DMS53 (cell line): ENCODE measurements at places on chromosomes 12 and 14.

- DNase-seq, result no peak
Observed at GRCh38 chr14:24834956-24835355, 201.0 kb upstream of the GZMB start.

DNA sequence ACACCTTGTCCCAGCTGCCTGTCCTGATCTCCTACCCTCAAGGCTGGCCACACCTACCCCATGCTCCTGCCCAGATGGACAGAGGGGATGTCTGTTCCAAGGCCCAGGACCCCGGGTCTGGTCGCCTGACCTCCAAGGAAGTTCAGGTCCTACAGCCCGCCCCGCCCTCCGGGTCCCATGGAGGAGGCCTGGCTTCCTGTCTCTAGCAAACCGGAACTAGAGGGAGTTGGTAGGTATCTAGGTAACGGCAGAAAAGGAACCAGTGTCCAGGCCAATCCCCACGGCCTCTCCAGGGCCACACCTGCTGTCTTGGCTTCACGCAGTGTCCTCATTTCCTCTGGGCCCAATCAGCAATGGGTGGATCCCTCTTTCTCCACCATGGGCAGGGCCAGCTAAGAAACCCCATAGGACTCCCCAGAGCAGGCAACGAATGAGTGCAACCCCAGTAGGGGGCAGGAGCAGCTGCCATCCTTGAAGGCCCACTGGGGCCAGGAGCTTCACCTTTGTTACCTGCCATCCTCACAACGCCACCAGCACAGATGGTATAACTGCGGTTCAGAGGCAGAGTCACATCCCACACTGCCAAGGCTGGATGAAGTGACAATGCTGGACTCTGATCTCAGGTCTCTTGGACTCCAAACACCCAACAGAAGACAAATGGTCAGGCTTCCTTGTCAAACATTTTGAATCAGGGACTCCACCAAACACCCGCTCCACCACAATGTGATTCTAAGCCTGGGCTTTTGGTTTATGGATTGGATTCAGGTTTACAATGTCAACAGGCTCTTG, 25.1 kb upstream of the RPLP0 start:
- no peak for DNase-seq

DNA sequence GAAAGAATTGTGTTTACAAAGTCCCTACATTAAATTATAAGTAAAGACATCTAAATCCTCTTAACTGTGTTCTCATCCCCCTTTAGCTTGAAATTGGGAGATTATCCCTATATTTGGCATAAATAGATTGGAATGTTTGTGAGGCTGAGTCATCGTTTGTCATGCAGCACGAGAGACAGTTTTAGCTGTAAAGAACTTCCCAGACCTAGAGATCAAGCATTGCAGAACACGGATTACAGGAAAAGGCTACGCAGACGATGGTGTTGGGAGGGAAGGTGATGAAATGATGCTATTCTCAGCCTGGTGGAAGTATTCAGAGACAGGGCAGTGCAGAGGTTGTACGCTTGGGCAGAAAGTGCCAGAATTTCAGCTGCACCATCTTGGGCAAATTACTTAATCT, 93.8 kb downstream of the PTPRB start:
- peak; percentile 65 for DNase-seq

- DNase-seq, result peak; percentile 32
Observed at GRCh38 chr14:91119556-91120311, 5.9 kb downstream of the DGLUCY start.

DNA sequence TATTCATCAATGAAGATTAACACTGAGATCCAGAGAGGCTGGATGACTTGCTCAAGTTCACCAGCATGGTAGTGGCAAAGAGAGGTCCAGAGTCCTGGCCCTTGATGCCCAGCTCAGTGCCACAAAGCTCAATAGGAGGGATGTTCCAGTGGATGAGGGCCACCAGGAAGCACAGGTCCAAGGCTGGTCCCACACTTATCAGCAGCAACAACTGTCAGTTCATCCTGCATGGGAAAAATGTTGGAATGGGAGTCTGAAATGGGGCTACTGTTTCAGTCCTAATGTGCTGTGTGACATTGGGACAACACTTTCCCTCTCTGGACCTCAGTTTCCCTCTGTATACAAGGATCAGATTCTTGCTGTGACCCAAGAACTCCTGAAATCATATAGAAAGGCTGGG, 11.2 kb downstream of the SERPINA5 start:
- DNase-seq, result no peak

DNA sequence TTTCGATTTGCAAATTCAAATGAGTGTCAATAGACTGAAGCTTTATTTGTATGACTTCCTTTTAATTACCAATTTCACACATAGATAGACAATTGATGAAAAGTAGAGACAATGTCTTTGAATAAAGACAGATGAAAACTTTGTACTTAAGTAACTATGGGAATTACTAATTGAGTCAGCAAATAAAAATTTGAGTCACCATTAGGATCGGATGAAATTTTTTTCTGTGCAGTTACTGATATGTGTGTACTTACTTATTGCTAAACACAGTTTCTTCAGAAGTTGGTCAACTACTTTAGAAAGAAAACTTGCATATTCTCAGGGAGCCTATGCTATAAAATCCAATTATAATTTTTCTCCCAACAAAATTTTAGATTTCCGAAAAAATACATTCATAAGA, 224.9 kb upstream of the SLC16A7 start:
- DNase-seq, result no peak

GRCh38 chr12:46855760-46856159, 30.0 kb upstream of the SLC38A4 start:
- DNase-seq, result peak; percentile 27

- no peak for DNase-seq
Observed at GRCh38 chr12:41039461-41039860, 148.7 kb upstream of the PDZRN4 start.

DNA sequence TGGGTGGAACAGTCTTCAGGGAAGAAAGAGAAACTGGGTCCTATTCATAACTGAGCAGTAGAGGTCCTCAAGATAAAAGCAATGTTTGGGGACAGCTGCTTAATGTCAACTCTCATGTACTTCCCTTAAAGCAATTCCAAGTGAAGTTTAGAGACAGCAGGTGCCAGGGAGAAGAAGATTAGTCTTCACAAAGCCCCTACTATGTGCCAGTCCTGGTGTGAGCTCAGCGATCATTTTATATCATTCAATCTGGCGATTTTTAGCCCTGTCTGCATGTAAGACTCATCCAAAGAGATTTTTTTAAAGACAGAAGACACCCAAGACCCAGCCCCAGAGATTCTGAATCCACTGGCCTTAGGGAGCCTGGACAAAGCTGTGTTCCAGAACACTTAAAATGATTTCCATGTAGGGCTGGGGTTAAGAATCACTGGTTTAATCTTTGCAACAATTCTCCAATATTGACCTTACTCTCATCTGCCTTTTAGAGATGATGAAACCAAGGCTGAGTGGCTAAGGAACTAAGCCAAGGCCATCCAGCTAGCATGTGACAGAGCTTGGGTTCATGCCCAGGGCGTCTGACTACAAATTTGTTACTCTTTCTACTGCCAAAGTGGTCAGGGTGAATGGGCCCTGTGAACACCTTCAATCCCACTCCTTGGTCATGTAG, 404.5 kb upstream of the TBX3 start:
- DNase-seq, result no peak

DNA sequence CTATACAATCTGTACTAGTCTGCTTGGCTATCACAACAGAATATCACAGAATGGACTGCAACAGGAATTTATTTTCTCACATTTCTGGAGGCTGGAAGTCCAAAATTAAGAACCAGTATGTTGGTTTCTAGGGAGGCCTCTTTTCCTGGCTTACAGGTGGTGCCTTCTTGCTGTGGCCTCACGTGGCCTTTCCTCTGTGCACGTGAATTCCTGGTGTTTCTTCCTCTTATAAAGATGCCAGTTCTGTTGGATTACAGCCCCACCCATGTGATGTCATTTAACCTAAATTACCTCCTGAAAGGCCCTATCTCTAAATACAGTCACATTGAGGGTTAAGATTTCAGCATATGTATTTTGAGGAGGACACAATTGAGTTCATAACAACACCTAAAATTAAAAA, 32.1 kb upstream of the C2CD5 start:
- DNase-seq, result no peak

DNA sequence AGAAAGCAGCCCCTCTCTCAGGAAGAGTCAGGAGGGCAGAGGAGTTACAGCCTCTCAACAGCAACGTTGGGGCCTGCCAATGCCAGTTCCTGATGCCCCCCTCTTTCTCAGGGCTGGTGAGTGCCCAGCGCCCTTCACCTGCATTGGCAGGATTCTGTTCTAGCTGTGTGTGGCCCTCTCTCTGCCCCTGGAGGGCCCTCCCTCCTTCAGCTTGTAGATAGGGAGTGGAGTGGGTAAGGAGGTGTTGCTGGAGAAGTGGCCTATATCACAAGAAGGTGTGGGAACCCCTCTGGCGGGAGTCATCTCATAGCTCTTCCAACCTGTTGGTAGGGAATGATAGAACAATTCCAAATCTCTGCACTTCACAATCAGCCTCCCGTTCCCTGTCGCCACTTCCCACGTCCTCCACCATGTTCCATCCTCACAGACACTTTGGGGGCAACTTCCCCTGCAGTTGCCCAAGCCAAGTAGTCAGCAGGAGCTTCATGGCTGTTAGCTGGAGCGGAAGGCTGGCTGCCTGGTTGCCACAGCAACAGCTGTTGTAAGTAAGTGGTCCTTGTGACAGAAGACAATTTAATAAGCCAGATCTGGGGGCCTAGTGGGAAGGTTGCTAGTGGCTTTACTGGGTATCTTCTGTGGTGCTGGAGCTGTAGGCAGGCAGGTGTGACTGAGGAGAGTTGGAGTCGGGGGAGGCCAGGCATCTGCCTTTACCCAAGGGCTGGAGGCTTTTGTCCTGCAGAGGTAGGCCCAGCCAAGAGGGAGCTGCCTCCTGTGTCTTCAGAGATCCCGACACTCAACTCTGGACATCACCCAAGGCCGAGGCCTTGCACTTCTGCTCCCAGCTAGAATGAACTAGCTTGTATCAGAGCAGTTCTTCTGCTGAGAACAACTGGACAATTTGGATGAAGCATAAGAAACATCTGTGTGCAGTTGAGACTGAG, 38.4 kb downstream of the GALNT16 start:
- peak; percentile 4 for DNase-seq
